CD4-positive, CD25-positive, alpha-beta regulatory T cell (primary cell): ENCODE measurements at places on chromosomes 11 and 22. TPM values are rescaled to one million over a fixed set of nuclear protein-coding genes. Genes with fewer than 3 reads are reported as not detected.
A peak's percentile ranks its signal among the peaks of the same experiment; 100 is the strongest.

PRODH gene
- not detected for total RNA-seq

MISFA gene
- total RNA-seq: 1.1 TPM

CHRNA10 gene
- total RNA-seq: 1.4 TPM

CATSPERZ gene
- not detected for total RNA-seq

OVCH2 gene
- total RNA-seq: not detected

KRTAP5-11 gene
- total RNA-seq: not detected

CFAP68 gene
- 8.3 TPM for total RNA-seq

PKP3 gene
- 0.30 TPM for total RNA-seq

ANGPTL5 gene
- not detected for total RNA-seq

USP2 gene
- total RNA-seq: 1.6 TPM

FAM180B gene
- 0.27 TPM for total RNA-seq

BLID gene
- not detected for total RNA-seq

OR5M8 gene
- total RNA-seq: not detected

- DNase-seq: no peak
These were observed 73.4 kb downstream of the FEZ1 start for GRCh38 chr11:125422681-125423080.

- DNase-seq: no peak
These were observed 15.1 kb downstream of the DTX4 start for GRCh38 chr11:59187035-59187434.

DNA sequence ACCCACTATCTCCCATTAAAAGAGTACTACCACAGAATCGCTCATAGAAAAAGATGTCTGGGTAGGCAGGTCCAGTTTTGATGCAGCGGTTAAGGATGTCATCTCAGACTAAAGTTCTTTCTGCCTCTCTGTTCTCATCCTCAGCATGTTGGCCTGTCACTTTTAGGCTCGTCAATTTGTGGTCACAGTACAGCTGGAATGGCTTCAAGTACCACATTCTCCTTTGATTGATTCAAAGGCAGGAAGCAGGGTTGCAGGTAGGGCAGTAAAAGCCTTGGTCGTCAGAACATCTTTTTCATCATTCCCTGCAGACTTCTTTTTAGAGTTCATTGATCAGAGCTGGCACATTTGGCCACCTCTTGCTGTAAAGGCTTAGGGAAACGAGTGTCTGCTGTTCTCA is 28.7 kb downstream of the SDHD start:
- DNase-seq: no peak

DNA sequence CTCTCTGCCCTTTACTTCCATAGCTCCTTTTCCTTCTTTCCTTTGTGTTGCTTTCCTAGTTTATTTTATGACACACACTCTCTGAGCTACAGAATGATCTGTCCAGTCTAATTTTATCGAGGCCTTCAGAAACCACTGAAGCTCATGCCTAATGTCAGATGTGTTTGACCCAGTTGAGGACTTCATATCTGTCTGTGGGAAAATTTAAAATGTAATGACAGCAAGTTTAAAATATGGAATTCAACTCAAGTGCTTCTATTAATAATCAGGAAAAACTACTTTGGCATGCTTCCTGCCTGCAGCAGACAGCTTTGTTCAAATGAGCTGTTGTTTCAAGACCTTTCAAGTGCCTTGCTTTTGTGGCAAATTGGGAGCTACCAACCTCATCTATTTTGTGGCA is 261.8 kb upstream of the MTNR1B start:
- no peak for DNase-seq

DNA sequence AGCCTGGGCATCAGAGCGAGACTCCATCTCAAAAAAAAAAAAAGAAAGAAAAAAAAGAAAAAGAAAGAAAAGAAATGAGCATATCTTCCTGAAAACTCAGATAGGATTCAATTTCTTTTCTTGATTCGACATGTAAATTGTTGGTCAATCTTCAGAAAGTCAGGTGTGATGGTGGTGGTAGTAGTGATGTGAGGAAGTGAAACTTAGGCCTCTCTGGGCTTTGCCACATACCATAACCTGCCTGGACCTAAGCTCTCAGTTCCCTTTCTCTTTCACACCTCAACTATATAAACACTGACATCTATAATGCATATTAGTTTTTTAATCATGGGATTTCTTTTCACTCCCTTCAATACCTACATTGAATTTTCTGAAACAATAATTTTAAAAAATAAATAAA is 98.0 kb upstream of the TBCEL start:
- no peak for DNase-seq

DNA sequence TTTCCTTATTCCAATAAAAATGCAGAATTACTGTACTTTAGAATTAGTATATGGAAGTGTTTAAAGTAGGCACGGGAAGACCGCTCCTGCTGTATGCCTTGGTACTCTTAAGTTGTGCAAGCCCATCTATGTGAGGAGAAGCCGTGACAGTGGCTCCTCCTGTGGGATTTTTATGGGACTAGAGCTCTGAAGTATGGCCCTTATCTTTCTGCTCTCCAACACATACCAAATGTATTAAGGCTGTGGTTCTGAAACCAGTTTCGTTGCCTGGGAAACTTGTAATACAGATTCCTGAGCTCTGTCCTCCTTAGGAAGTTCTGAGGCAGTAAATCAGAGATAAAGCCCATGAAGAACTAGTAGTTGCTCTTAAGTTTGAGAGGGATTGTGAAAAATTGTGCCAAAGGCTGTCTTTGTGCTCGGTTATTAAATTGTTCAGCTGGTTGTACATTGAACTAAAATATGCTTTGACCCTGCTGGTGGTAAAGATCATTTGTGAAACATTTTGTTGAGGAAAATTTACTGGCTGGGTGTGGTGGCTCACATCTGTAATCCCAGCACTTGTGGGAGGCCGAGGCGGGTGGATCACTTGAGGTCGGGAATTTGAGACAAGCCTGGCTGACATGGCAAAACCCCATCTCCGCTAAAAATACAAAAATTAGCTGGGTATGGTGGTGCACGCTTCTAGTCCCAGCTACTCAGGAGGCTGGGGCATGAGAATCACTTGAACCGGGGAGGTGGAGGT is 29.3 kb downstream of the RTN3 start:
- no peak for DNase-seq

GRCh38 chr22:24935771-24936483 is 10.6 kb downstream of the LHFPL7 start:
- DNase-seq: no peak

DNA sequence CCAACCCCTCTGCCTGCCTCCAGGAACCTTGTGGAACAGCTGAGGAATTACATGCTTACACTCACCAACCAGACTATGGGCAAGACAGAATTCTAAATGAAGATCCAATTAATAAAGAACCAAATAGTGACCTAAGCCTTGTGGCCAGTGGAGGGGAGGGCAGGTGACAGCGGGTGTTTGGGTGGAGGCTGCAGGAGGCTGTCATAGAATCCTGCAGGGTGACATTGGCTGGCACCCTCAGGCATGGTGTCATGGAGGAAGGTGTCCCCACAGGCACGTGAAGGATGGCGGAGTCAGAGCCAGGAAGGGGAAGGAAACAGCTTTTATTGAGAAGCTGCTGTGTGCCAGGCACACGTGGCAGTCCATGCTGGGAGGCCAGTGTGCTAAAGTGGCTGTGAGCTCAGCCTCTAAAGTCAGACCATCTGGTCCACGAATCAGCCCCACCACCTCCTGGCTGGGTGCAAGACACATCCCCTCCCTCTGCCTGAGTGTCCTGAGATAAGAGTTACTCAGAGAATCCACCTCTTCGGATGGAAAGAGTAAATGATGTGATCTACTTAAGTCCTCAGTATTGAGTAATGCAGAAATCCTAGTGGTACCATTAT is 8.7 kb downstream of the MYO18B start:
- DNase-seq: no peak

- peak; percentile 17 for DNase-seq
These were observed 42.0 kb downstream of the MCHR1 start for GRCh38 chr22:40721266-40721665.

GRCh38 chr11:134385774-134386565 is 26.1 kb downstream of the B3GAT1 start:
- no peak for DNase-seq
